Caco-2 (cell line): ENCODE measurements at places on chromosomes 7 and 10. TPM values are rescaled to one million over a fixed set of nuclear protein-coding genes. Genes with fewer than 3 reads are reported as not detected.

DNA sequence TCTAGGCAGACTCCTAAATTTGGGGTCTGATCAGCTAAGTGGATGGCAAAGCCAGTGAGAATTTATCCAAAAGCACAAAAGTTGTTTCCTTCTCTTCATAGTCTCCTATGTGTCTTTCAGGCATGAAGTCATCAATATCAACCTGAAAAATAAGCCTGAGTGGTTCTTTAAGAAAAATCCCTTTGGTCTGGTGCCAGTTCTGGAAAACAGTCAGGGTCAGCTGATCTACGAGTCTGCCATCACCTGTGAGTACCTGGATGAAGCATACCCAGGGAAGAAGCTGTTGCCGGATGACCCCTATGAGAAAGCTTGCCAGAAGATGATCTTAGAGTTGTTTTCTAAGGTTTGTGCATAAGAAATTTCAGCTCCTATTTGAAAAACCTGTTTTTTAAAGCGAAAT lies 4.8 kb downstream of the GSTO1 start:
- peaks cover 27% of the 10 kb centered on the region for H3K4me1 ChIP-seq
- no peak for DNase-seq
- H3K27me3 ChIP-seq, result no peaks in the 10 kb centered on the region

- no peak for DNase-seq
- no peaks in the 10 kb centered on the region for H3K4me1 ChIP-seq
- no peak overlapping the region for H3K4me3 ChIP-seq
- peaks cover 1% of the 10 kb centered on the region; the same call in 1 of the 2 replicates for H3K27me3 ChIP-seq
- H3K36me3 ChIP-seq, result no peaks in the 10 kb centered on the region
These were observed 21.7 kb upstream of the PCGF5 start for GRCh38 chr10:91198781-91199180.

DNA sequence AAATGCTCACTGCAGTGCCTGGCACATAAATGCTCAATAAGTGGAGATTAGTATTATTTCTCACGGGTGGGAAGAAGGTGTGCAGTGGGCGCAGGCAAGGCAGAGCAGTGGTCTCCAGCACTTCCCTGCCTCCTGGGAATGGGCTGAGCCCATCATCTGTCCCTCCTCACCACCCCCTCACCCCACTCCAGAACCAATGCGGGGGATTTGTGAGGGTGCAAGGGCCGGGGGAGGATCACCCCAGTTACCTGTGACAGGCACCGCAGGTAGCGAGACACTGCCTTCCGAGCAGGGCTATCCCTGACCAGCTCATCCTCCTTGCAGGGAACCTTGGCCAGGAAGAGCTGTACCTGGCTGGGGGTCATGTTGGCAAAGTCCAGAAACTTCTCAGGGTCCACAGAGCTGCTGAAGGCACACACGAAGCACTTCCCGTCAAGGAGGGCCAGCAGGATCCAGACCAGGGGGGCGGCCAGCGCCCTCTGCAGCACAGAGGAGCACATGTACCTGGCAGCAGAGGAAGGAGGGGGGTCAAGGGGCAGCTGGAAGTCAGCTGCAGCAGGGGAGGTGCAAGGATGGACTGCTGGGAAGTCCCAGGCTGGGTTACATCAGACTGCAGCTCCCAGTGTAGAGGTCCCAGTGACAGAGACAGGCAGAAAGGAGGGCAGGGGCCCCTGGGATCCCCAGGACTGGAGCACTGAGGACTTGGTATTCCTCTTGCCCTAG lies 2.8 kb downstream of the CALHM3 start:
- no peaks in the 10 kb centered on the region for H3K4me1 ChIP-seq
- DNase-seq, result no peak
- H3K27me3 ChIP-seq, result no peaks in the 10 kb centered on the region
- H3K27ac ChIP-seq, result no peak overlapping the region

The CYP2C8 gene
- total RNA-seq, result 0.37 and 0.75 TPM in 2 replicates

GRCh38 chr7:36474283-36475010 lies 84.8 kb downstream of the ANLN start:
- no peak overlapping the region for H3K27ac ChIP-seq
- no peak for DNase-seq
- no peaks in the 10 kb centered on the region for H3K36me3 ChIP-seq
- no peaks in the 10 kb centered on the region for H3K27me3 ChIP-seq
- no peaks in the 10 kb centered on the region for H3K4me1 ChIP-seq
- H3K4me3 ChIP-seq, result no peak overlapping the region

The AGR2 gene
- 343 and 467 TPM in 2 replicates for total RNA-seq

DNA sequence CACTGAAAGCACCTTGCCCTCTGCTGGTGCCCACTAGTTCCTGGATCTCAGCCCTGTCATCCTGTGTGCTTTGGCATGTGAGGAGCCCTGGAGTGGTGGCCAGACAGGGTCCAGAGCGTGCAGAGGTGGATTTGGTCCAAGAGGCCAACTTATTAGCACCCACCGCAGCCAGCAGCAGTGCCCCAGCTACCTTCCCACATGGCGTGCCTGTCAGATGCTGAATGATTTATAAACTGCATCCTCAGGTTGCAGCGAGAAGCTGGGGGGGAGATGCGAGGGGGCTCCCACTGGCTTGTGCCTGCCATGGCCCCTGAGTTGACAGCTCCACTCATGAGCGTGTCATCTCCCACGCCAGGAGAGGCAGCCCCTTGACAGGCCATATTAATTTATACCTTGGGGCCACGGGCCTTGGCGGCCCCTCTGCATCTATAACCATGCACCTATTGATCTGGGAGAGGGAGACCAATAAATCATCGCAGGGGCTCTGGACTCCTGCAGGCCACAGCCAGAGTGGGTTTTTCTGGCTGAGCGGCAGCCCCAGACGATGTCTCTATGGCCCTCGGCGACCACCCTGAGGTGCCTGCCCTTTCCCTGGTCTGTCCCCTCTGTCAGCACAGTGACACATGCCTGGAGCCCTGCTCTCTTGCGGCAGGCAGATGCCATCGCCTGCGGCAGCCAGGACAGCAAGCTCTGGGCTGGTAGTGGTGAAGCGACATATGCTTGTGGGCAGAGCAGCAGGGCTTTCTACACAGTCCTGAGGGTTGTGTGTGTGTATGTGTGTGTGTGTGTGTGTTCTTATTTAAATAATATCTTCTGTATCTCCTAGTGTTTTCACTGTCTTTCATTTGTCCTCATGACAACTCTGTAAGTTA lies 120.8 kb downstream of the CDH23 start:
- H3K27ac ChIP-seq, result no peak overlapping the region
- H3K27me3 ChIP-seq, result no peaks in the 10 kb centered on the region
- no peak overlapping the region for H3K4me3 ChIP-seq
- no peak for DNase-seq

GRCh38 chr7:155261031-155261985 lies 36.4 kb upstream of the INSIG1 start:
- no peaks in the 10 kb centered on the region for H3K4me1 ChIP-seq
- H3K27ac ChIP-seq, result no peak overlapping the region
- no peak overlapping the region for H3K4me3 ChIP-seq
- no peaks in the 10 kb centered on the region for H3K36me3 ChIP-seq
- DNase-seq, result no peak

- H3K4me1 ChIP-seq, result no peaks in the 10 kb centered on the region
- no peak overlapping the region for H3K27ac ChIP-seq
- H3K4me3 ChIP-seq, result no peak overlapping the region
These were observed 7.8 kb upstream of the TLX1 start for GRCh38 chr10:101123085-101123814.

The PLOD3 gene
- 112 and 123 TPM in 2 replicates for total RNA-seq

The COPG2 gene
- total RNA-seq, result 12.7 and 13.9 TPM in 2 replicates

GRCh38 chr7:2517026-2517425 lies 2.5 kb upstream of the LFNG start:
- DNase-seq, result no peak
- H3K4me3 ChIP-seq, result no peak overlapping the region
- no peaks in the 10 kb centered on the region for H3K36me3 ChIP-seq
- peaks cover 18% of the 10 kb centered on the region for H3K4me1 ChIP-seq

The SORBS1 gene
- 39.3 and 44.1 TPM in 2 replicates for total RNA-seq

The PNLIP gene
- total RNA-seq, result not detected in 2 replicates

DNA sequence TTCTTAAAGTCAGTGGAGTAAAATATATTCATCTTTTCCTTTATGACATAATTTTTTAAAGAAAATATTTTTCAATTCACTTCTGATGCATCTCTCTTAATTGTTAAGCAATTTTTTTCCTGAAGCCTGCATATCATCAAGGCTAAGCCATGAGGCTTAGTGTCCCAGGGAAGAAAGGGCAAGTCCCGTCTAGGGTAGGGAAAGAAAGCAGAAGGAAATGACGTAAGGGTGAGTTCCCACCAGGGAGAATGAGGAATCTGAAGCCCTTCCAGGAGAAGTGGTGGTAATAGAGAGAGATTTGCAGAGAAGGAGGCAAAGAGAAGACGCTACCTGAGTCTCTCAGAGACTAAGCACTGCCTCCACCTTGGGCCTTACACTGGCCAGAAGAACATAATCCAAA lies 96.8 kb upstream of the NFE2L3 start:
- no peak overlapping the region for H3K27ac ChIP-seq
- H3K36me3 ChIP-seq, result no peaks in the 10 kb centered on the region
- DNase-seq, result no peak

DNA sequence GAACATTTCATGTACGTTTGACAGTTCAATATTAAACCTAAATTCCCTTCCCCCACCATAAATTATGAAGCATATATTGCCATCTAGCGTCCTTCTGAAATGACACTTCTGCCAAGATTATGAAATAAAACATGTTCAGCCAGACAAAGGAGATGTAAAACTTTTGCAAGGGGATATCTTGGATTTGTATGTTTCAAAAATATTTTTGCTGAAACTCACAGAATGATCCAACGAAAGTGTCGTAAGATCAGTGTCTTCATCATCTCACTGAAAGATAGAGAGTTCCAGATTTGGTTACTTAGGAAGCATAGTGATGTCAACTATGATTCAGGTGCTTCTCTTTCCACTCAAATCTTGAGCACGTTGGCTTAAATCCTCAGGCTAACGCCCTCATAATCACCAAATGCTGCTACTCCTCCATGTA lies 904.3 kb downstream of the XPNPEP1 start:
- H3K4me3 ChIP-seq, result no peak overlapping the region
- no peak for DNase-seq
- H3K27me3 ChIP-seq, result no peaks in the 10 kb centered on the region
- H3K36me3 ChIP-seq, result no peaks in the 10 kb centered on the region
- no peaks in the 10 kb centered on the region for H3K4me1 ChIP-seq

DNA sequence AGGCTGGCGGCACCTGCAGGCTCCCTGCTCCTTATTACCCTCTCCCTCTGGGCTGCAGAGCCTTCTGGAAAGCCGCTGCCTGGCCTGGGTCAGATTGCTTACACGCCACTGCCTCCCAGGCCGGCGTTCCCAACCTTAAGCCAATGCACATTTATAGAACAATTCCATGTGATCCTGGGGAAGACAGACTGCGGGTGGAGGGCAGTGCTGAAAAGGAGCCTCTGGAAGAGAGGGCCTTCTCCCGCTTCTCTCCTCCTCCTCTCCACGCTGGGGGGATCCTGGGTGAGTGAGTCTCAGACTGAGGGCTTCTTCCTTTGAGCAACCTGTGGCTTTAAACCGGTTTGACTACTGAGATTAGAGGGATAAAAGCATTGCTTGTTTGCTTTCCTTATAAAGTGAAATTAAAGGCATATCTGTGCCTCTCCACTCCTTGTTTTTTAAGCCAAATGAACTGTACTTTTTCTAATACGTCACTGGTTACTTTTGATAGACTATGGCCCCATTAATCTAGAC lies 5.5 kb downstream of the TACC2 start:
- peak overlapping the region; percentile 20 for H3K4me3 ChIP-seq
- no peaks in the 10 kb centered on the region; the same call in 1 of the 2 replicates for H3K36me3 ChIP-seq
- no peaks in the 10 kb centered on the region for H3K27me3 ChIP-seq
- H3K27ac ChIP-seq, result peak overlapping the region; percentile 89
- DNase-seq, result peak; percentile 64
- H3K4me1 ChIP-seq, result peaks cover 24% of the 10 kb centered on the region

The LRRC72 gene
- total RNA-seq, result not detected in 2 replicates

The SYT15B gene
- 0.11 TPM in 1 of 2 replicates, not detected in the other for total RNA-seq

The GAD2 gene
- not detected in 2 replicates for total RNA-seq

DNA sequence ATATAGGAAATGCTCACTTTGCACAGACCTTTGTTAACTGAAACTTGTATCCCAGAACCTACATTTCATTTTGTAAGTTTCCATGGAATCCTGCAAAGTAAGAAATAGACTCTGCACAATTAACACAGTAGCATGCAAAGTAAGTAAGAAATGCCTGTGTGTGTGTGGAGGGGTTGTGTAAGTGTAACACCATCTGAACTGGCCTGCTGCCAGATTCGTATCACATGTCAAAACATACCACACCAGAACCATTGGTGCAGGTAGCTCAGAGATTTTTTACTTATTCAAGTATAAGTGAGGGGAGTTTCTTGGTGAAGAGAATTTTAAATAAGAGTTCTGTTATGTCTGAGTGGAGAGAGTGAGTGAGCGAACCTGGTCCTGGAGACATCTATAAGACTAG lies 17.9 kb upstream of the DDX21 start:
- DNase-seq, result no peak
- H3K27me3 ChIP-seq, result no peaks in the 10 kb centered on the region
- H3K36me3 ChIP-seq, result peaks cover 4% of the 10 kb centered on the region
- H3K4me3 ChIP-seq, result no peak overlapping the region
- no peak overlapping the region for H3K27ac ChIP-seq

The ADIRF gene
- 0.49 TPM in 1 of 2 replicates, not detected in the other for total RNA-seq

The ATAD1 gene
- total RNA-seq, result 48.8 and 51.6 TPM in 2 replicates

The ERVW-1 gene
- total RNA-seq, result 0.51 TPM in 1 of 2 replicates, not detected in the other

The NXPH1 gene
- total RNA-seq, result 1.2 and 3.1 TPM in 2 replicates

DNA sequence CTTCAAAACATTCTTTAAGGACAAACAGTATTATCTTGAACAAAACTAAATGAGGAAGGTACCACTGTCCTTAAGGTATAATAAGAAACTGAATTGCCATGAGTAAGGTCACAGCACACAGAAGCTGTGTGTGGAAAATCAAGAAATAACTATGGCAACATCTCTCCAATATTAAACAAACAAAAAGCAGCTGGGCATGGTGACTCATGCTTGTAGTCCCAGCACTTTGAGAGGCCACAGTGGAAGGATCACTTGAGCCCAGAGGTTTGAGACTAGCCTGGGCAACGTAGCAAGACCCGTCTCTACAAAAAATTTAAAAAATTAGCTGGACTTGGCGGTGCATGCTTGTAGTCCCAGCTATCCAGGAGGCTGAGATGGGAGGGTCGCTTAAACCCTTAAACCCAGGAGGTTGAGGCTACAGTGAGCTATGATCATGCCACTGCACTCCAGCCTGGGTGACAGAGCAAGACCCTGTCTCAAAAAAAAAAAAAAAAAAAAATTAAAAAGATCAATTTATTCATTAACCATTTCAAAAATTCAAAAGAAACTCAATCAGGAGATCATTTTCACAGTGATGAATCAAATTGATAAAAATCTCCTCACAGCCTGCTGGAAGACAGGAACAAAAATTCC lies 195.4 kb downstream of the SKIDA1 start:
- no peaks in the 10 kb centered on the region for H3K27me3 ChIP-seq
- H3K27ac ChIP-seq, result no peak overlapping the region
- peaks cover 33% of the 10 kb centered on the region for H3K4me1 ChIP-seq
- H3K4me3 ChIP-seq, result no peak overlapping the region
- no peaks in the 10 kb centered on the region for H3K36me3 ChIP-seq
- DNase-seq, result peak; percentile 57
